ENCODE measurements at places on chromosomes 7 and 10.

DNA sequence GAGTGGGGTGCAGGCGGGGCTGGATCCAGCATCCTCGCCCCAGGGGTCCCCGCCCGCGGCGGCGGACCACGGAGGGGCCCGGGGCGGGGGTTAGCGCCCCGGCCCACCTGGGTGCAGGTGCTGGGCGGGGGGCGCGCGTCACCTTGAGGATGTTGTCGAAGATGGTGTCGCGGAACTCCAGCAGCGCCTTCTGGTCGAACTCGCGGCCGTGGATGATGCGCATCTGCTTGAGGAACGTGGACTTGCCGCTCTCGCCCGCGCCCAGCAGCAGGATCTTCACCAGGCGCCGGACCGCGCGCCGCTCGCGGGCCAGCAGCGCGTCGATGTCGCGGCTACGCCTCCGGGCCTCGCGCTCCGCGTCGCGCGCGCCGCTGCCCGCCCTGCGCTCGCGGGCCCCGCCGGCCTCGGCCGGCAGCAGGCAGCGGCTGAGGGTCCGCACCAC is 376 bp downstream of the GNA12 start:
- H3K27ac ChIP-seq: peak overlapping the region; percentile 57
- H3K4me3 ChIP-seq: peak overlapping the region; percentile 94
- H3K4me1 ChIP-seq: peaks cover 9% of the 10 kb centered on the region
- no peak for DNase-seq
- H3K27me3 ChIP-seq: no peaks in the 10 kb centered on the region

- H3K36me3 ChIP-seq: no peaks in the 10 kb centered on the region
- H3K27me3 ChIP-seq: no peaks in the 10 kb centered on the region
- H3K4me3 ChIP-seq: no peak overlapping the region
- DNase-seq: no peak
- no peak overlapping the region for H3K27ac ChIP-seq
These were observed 32.6 kb downstream of the USP6NL start for GRCh38 chr10:11578802-11579255.

GRCh38 chr7:757741-758163 is 30.7 kb upstream of the PRKAR1B start:
- no peaks in the 10 kb centered on the region for H3K27me3 ChIP-seq
- H3K36me3 ChIP-seq: peaks cover 66% of the 10 kb centered on the region
- no peaks in the 10 kb centered on the region for H3K4me1 ChIP-seq
- no peak overlapping the region for H3K4me3 ChIP-seq
- no peak overlapping the region for H3K27ac ChIP-seq

GRCh38 chr7:127532151-127532550 is 53.2 kb downstream of the GCC1 start:
- H3K4me3 ChIP-seq: no peak overlapping the region
- no peak overlapping the region for H3K27ac ChIP-seq
- H3K36me3 ChIP-seq: no peaks in the 10 kb centered on the region
- no peaks in the 10 kb centered on the region for H3K4me1 ChIP-seq
- no peak for DNase-seq

- no peak overlapping the region for H3K4me3 ChIP-seq
- H3K27me3 ChIP-seq: no peaks in the 10 kb centered on the region
- DNase-seq: no peak
- H3K4me1 ChIP-seq: no peaks in the 10 kb centered on the region
These were observed 44.4 kb upstream of the AMPH start for GRCh38 chr7:38675494-38676106.

- no peak overlapping the region for H3K4me3 ChIP-seq
- no peaks in the 10 kb centered on the region for H3K27me3 ChIP-seq
- peaks cover 71% of the 10 kb centered on the region for H3K36me3 ChIP-seq
- H3K4me1 ChIP-seq: no peaks in the 10 kb centered on the region
- no peak for DNase-seq
- H3K27ac ChIP-seq: no peak overlapping the region
These were observed 14.0 kb downstream of the IMPDH1 start for GRCh38 chr7:128395748-128396147.

- no peaks in the 10 kb centered on the region for H3K27me3 ChIP-seq
- H3K4me1 ChIP-seq: no peaks in the 10 kb centered on the region
These were observed 45.9 kb upstream of the DRGX start for GRCh38 chr10:49441488-49442476.

- peaks cover 83% of the 10 kb centered on the region for H3K36me3 ChIP-seq
- no peak for DNase-seq
- no peak overlapping the region for H3K27ac ChIP-seq
- H3K27me3 ChIP-seq: no peaks in the 10 kb centered on the region
- H3K4me1 ChIP-seq: peaks cover 28% of the 10 kb centered on the region
These were observed 58.1 kb upstream of the DGKI start for GRCh38 chr7:137904833-137905232.

DNA sequence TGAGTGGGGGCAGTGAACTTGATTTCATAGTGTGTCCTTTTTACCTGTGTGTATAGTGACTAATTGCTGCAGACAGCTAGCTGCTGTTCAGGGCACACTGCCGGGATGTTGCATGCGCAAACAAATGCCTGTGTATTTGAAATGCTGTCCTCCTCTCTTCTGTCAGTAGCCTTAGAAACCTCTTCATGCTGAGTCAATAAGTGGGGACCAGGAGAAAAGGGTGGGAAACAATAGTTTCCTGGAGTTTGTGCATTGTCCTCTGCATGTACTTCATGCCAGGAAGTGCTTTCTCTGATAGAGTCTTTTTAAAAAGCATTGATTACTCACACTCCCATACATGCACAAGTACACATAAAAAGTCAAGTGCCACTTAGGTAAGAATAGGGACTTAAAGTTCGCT is 1183.7 kb upstream of the CELF2 start:
- H3K4me3 ChIP-seq: no peak overlapping the region
- H3K4me1 ChIP-seq: no peaks in the 10 kb centered on the region
- H3K27me3 ChIP-seq: no peaks in the 10 kb centered on the region

- DNase-seq: no peak
- peaks cover 17% of the 10 kb centered on the region for H3K4me1 ChIP-seq
These were observed 188.7 kb upstream of the PPP1R3A start for GRCh38 chr7:114107522-114107921.

GRCh38 chr10:113225903-113226302 is 275.9 kb downstream of the TCF7L2 start:
- no peaks in the 10 kb centered on the region for H3K4me1 ChIP-seq
- H3K36me3 ChIP-seq: no peaks in the 10 kb centered on the region
- no peak overlapping the region for H3K27ac ChIP-seq
- H3K4me3 ChIP-seq: no peak overlapping the region

GRCh38 chr7:96238474-96238873 is 83.4 kb downstream of the SLC25A13 start:
- no peaks in the 10 kb centered on the region for H3K36me3 ChIP-seq
- no peaks in the 10 kb centered on the region for H3K27me3 ChIP-seq
- H3K4me3 ChIP-seq: no peak overlapping the region
- DNase-seq: no peak

GRCh38 chr7:8605221-8605620 is 171.8 kb downstream of the NXPH1 start:
- no peak for DNase-seq
- H3K27ac ChIP-seq: no peak overlapping the region

All from ascending aorta (tissue), 2 donors.